NCI-H774 (cell line): ENCODE measurements at places on chromosomes 12 and 14.
A peak's percentile ranks its signal among the peaks of the same experiment; 100 is the strongest.

GRCh38 chr12:66500841-66501240 lies 178.0 kb downstream of the GRIP1 start:
- no peak for DNase-seq

- DNase-seq: no peak
Observed at GRCh38 chr14:34014936-34015335, 64.1 kb upstream of the EGLN3 start.

DNA sequence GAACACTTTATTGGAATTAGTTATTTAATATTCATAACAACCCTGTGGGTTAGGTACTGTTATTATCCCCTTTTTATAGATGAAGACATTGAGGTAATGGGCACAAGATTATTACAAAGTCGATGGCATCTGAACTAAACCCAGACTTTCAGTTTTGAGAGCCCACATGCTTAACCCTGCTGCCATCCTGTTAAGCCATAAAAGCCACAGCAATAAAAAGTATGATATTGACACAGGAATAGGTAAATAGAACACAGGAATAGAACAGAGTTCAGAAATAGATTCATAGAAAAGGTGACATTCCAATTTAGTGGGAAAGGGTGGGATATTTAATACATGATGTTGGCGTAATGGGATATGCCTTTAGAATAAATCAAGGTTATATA lies 119.8 kb downstream of the SLC38A1 start:
- no peak for DNase-seq

DNA sequence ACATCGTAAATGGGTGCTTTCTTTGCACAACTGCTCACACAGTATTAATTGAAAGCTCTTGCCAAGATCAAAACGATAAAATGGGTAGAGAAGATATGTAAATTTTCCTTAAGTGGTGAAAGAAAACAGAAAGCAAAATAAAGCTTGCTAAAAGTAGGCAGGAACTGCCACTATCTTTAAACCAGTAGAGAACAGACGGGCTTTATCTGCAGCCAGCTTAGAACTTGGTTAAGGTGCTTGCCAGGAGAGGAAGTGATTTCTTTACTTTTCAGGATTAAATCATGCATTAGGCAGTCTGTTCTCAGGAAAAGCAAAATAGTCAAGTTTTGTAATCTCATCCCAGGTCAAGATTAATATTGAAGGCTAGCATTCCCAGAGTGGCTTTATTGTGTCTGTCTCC lies 56.9 kb upstream of the CCDC175 start:
- DNase-seq: no peak

DNA sequence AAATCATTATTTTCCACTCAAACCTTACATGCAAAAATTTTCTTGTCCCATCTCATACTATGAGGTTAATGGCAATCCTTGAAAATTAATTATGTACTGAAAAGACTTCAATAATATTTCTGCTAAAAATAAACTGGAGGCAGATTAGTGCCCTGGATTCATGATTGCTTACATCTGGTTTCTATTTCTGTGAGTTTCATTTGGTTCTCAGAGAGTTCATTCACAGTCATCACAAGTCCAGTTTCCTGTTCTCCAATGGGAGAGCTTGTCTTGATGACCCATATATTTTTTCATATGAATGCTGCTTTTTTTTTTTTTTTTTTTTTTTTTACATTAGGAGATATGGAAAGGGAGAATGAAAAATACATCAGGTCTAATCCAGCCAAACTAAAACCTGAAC lies 6.6 kb upstream of the PTHLH start:
- no peak for DNase-seq

DNA sequence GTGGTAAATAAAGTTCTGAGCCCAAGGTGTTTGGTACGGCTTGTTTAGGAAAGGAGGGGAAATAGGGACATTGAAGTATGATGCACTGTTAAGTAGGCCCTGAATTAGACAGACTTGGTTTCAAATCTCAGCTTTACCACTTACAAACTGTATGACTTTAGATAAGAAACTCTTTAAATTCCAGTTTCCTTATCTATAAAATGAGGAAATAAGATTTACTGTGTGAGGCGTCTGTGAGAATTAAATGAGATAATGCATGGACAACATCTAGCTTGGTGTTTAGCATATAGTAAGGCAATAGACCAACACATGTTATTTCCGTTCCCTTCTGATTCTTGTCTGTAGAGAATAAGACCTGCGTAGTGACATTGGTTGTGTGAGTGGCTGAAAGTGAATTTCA lies 7.0 kb downstream of the NCKAP1L start:
- no peak for DNase-seq

DNA sequence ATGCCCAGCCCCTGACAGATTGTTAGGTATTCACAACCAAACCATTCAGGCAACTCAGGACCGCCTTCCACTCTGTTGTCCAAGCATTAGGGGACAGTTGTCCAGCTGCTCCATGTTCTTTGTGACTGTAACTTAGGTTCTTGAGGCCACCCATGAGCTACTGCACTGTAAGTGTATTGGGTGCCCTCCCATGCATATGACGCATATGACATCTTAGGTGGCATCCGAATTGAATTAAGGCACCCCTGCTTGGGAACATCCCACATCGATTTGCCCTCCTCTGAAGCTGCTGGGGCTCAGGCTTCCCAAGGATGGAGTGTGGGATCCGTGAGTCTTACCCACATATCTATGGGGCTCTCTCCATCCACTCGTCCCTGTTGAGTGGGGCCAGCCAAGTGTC lies 17.7 kb downstream of the RFLNA start:
- DNase-seq: no peak

DNA sequence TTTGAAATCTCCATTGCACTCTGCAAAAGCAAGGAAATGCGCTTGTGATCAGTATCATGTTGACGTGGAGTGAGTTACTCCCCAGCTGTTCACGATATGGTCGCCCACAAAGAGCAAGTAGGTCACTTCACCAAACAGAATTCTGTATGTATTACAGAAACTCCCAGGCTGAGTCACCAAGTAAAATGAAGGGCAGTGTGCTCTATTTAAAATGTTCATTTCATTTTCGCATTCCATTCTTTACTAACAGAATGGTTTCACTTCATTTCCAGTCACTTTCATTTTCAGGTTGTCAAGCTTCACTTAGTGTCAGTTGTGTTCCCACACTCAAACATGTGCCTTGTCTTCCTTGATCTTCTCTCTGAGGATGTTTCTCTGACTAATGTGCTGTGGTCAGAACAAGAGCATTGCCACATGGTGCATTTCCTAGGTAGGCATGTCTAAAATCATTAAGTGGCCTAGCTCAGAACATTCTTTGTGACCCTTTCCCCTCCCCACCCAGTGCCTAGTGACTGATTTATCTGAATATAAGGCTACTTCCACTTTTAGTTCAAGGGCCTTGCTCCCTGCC lies 391.2 kb downstream of the RAD51B start:
- DNase-seq: no peak

DNA sequence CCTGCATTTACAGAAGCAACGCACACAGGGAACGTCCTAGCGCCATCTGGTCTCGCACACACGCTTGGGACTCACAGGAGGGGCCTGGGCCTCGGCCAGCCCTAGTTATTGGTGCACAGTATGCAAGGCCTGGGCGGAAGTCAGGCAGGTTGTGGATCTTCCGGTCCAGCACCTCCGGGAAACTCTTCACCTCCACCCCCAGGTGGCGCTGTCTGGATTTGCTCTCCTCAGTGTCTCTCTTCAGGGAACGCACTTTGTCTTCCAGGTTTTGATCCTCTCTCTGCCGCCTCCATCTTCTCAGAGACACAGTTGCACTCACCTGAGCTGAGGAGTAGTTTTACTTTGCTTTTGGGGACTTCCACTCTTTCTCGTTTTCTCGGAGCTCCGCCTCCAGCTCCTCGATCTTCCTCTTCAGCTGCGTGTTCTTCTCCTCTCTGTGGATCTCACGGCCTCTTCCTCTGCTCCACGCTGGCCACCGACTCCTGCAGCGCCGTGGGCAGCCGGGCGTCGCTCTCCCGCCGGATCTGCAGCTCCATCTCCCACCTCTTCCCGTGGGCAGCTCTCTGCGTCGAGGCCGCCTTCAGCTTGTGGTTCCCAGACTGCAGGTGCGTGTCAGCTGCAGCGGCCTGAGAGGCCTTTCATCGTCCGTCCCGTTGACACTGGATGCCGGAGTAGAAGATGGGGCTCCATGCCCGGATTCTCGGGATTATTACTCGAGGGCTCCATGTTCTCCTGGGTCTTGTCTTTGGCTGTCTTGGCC lies 933.8 kb downstream of the TMEM121 start:
- DNase-seq: no peak

DNA sequence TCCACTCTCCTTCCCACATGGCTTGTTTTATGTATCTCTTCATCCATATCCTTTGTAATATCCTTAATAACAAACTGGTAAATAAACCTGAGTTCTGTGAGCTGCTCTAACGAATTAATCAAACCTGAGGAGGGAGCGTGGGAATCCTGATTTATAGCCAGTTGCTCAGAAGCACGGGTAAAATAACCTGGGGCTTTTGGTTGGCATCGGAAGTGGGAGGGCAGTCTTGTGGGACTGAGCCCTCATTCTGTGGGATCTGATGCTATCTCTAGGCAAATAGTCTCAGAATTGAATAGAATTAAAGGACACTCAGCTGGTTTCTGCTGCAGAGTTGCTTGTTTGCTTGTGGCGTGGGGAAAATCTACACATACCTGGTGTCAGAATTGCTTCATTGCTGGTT lies 17.5 kb upstream of the LDHB start:
- no peak for DNase-seq

GRCh38 chr14:77406718-77407117 lies 16.6 kb downstream of the NOXRED1 start:
- no peak for DNase-seq

GRCh38 chr14:55936691-55937090 lies 181.5 kb upstream of the PELI2 start:
- no peak for DNase-seq

- no peak for DNase-seq
Observed at GRCh38 chr12:69046920-69047319, 113.9 kb upstream of the CPM start.

GRCh38 chr14:66092206-66092605 lies 394.0 kb upstream of the CCDC196 start:
- DNase-seq: no peak

- DNase-seq: no peak
Observed at GRCh38 chr14:105496831-105497591, 6.0 kb downstream of the TEDC1 start.

DNA sequence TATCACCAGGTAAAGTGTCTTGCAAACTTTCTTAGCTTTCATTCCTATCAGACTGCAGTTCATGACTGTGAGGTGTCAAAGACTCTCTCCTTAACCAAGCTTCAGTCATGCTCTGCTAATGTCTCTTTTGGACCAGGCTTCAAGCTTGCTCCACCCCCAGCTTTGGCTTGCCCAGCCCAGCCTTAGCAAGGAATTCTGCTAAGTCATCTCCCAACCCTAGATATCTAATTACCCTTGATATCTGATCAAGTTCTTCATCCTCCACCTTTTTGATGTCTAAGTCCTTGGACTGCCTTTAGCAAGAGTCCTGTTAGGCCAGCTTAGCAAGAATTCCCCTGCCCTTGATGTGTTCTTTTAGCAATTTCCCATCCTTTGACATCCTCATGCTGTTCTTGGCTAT lies 108.9 kb upstream of the FGD4 start:
- DNase-seq: no peak

DNA sequence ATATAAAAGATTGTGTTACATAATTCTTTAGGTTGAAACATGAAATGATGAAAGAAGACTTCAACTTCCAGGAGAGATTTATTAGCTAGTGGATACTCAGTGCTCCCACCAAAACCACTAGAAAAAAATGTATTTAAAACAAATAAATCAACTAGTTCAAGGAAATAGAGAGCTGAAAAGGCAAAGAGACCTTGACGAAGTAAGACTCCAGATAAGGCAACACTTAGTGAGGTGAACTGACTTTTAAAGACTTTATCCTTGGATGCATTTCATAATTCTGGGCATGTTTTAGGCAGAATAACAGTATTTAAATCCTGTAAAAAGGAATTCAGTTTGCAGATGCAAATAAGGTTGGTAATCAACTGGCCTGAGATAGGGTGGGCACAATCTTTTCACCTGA lies 1150.7 kb downstream of the FSCB start:
- no peak for DNase-seq

DNA sequence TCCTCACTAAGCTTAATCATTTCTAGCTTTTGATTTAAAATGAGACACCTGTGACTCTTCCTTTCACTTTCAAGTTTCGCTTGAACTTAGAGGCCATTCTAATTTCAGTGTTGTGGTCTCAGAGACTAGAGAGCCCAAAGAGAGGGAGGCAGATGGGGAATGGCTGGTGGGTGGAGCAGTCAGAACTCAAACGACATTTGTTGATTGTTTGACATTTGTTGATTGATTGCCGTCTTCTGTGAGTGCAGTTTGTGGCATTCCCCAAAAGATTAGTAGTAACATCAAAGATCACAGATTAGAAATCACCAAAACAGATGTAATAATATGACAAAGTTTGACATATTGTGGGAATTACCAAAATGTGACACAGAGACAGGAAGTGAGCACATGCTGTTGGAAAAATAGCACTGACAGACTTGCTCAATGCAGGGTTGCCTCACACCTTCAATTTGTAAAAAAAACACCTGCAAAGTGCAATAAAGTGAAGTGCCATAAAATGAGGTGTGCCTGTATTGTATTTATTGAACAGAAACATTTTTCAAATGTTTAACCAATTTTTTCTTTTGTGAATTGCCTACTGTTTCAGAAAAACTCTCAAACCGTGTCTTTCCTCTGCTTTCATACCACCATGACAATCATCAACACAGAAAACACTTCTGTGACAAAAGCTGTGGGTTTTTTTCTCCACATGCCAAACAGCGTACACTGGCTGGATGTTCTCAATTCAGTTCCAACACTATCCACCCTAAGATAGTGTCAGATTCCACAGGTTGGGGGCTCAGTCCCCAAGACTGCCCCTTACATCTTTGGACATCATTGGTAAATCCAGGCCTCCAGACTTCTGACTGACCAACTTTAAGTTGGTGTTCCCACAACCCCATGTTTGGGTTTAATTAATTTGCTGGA lies 376.3 kb upstream of the RGS6 start:
- DNase-seq: no peak

DNA sequence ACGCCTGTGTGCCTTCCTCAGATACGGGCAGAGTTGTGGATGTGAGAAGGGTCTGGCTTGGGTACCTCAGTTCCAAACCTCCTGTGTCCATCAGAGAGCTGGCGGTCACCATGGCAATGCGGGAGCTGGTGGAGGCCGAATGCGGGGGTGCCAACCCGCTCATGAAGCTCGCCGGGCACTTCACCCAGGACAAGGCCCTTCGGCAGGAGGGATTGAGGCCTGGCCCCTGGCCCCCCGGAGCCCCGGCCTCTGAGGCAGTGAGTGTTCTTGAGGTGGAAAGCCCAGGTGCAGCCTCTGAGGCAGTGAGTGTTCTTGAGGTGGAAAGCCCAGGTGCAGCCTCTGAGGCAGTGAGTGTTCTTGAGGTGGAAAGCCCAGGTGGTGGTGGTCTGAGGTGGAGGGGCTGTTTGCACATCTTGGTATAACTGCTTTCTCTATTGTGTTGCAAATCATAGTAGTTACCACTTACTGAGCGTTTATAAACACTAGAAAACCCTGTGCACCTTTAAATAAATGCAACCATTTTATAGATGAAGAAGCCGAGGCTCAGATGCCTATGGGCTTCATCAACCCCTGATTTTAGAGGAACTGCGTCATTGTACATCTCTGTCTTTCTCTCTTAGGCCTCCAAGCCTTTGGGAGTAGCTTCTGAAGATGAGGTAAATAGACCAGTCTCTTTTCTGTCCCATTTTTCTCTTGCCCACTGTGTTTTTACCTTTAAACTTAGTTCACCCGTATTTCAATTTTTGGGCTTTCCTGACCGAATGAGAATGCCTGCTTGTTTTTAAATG lies 976 bp downstream of the PEX5 start:
- peak; percentile 5 for DNase-seq
